Thymus (tissue), 14 donors: ENCODE measurements at places on chromosomes 1 and 21.
A peak's percentile ranks its signal among the peaks of the same experiment; 100 is the strongest.

GRCh38 chr21:26423511-26423910, 149.6 kb downstream of the CYYR1 start:
- DNase-seq = no peak

- no peak for DNase-seq
These were observed 162.5 kb downstream of the APP start for GRCh38 chr21:26007951-26008498.

DNA sequence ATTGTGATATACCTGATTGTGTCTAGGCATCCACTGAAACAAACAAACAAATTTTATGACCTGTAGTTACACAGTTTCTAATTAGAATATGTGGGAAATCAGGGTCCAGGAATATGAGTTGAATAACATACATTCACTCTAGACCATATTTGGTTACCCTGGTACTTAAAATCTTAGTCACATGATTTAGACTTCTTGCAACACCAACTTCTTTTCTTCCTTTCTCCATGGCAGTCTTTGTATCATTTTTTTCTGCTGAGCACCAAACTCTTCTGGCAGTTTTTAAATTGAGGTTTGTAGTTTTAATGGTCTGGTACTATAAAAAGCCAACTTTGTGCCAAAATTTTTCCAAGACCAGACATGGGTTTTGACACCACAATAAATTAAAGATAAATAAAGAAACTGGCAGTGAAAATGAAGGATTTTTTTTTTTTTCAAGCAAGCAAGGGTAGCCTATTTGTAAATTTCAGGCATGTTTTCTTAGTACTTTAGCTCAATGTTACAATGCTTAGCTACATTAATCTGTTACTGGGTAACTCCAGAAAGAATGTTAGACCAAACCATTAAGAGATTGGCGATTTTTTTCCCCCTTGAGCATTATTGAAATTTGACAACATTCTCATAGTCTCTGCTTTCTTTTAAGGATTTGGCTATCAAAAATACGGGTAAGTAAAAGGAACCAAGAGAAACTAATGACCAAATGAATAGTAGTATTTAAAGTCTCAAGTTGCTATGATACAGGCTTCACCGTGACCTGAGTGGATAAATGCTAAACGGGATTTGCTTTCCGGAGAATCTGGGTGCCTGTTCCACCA, 108.5 kb downstream of the NFIA start:
- DNase-seq = no peak

- no peak for DNase-seq
These were observed 146.8 kb downstream of the PAPPA2 start for GRCh38 chr1:176609556-176610408.

GRCh38 chr1:155272466-155273342, 600 bp downstream of the CLK2 start:
- peak; percentile 59 for DNase-seq

GRCh38 chr1:154730986-154731489, 123.1 kb upstream of the ADAR start:
- no peak for DNase-seq

GRCh38 chr1:50047916-50048694, 24.4 kb upstream of the AGBL4 start:
- no peak for DNase-seq

GRCh38 chr1:62384276-62385005, 52.4 kb upstream of the USP1 start:
- DNase-seq = no peak

- no peak for DNase-seq
These were observed 13.9 kb downstream of the LEMD1 start for GRCh38 chr1:205407970-205408369.

DNA sequence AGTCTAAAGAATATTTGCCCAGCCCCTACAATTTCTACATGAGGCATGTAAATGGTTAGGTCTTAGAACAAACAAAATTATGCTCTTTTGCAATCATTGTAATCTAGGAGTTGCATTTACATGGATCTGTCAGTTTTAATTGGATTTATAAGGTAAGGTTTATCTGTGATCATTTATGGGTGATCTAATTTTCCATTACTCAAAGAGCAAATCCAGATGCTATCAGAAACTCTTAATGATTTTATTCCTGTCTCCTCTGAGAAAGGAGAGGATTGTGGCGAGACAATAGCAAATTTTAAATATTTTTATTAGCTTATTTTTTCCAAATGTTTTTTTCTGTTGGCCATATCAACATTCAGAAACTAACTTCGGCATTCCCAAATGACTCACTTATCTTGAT, 14.2 kb upstream of the NEGR1 start:
- peak; percentile 0 for DNase-seq

GRCh38 chr1:25873120-25873519, 2.4 kb downstream of the PAQR7 start:
- no peak for DNase-seq

GRCh38 chr1:57235730-57236510, 187.9 kb downstream of the DAB1 start:
- DNase-seq = no peak

DNA sequence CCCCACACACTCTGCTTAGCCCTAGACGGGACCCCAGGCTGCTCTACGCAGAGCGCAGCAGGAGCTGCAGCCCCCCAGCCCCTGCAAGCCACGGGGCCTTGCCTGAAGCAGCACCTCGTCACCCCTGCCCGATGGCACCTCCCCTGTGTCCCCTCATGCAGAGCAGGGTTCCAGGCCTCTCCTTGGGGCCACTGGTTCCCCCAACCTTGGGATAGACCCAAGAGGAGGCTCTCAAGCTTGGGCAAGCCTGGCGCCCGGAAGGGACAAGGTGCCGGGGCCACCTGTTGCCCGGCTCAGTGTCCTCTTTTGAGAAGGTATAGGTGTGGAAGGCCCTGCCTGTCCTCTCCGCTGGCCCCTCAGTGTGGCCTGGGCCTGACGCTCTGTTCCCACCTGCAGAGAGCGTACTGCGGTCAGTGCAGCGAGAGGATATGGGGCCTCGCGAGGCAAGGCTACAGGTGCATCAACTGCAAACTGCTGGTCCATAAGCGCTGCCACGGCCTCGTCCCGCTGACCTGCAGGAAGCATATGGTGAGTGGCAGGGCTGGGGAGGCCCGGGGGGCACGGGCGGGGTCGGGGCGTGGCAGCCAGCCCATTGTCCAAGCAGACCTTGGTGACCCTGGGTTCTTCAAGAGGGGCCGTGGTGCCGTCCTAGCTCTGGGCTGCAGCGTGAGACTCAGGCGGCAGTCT, 50.6 kb downstream of the FAAP20 start:
- DNase-seq = no peak

DNA sequence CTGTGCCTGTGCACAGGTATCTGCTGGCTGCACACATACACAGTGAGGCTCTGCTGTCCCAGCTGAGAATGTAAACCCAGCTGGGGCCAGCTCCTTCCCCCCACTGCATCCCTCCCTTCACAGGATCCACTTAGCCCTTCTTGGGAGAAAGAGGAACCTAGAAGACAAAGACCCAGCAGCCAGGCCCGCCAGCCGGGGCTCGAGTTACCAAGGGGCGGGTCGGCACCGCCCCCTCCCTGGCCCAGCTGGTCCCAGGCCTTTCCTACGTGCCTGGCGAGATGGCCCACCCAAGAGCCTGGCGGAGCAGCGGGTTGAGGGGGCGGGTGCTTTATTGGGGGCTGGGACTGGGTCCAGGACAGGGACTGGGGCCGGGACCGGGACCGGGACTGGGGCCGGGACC, 2.1 kb downstream of the SH3BGRL3 start:
- no peak for DNase-seq

DNA sequence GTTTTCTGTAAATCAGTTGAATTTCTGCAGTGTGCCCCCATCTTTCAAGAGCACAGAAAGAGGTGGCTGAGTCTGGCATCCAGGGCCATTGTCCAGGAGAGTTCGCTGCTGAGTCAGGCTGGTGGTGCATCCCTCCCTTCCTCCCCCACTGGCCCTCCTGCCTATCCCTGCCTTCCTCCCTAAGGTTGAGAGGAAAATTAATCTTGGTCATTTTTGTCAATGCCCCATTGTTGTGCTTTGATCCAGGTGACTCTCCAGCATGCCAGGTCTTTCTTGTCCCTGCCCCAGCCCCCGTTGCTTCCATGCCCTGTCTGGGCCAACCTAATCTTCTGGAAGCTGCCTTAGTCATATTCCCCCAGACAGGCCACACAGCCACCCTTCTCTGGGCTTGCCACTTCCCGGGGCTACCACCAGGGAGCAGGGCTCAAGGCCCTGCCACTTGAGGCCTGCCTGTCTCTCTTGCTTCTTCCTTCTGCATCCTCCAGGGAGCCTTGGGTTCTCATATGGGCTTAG, 26.6 kb downstream of the PROK1 start:
- no peak for DNase-seq

DNA sequence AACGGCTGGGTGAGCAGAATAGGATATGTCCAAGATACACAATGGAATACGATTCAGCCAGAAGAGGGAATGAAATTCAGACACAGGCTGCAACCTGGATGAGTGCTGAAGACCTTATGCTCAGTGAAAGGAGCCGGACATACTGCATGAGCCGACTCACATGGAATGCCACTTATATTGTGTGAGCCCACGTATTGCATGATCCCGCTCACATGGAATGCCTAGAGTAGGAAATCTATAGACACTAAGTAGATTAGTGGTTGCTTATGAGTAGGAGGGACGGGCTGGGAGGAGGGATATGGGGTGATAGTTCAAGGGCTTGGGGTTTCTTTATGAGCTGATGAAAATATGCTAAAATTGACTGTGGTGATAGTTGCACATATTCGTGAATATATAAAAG, 26.8 kb downstream of the TMPRSS2 start:
- DNase-seq = no peak

GRCh38 chr1:159443066-159443750, 3.7 kb downstream of the OR10J1 start:
- DNase-seq = no peak

GRCh38 chr1:2134266-2134620, 60.3 kb downstream of the FAAP20 start:
- no peak for DNase-seq

GRCh38 chr1:101187297-101187696, 49.5 kb upstream of the S1PR1 start:
- no peak for DNase-seq

- DNase-seq = no peak
These were observed 5.7 kb downstream of the QSOX1 start for GRCh38 chr1:180160357-180160756.

DNA sequence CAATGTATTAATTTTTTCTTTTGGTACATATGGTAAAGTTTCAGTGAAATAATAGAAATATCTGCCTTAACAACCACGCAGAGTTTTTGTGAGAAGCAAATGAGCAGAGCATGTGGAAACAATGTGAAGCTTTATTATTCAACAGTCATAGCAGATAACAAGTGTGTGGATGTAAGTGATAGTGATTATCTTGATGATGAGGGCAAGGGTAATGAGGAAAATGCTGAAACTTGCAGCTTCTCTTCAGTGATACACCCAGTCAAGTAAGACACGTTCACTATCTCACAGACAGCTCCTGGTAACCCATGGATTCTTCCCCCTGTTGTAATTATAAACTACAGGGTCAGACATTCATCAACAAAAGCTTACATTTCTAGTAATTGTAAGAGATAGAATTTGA, 14.6 kb upstream of the OR2L5 start:
- no peak for DNase-seq

DNA sequence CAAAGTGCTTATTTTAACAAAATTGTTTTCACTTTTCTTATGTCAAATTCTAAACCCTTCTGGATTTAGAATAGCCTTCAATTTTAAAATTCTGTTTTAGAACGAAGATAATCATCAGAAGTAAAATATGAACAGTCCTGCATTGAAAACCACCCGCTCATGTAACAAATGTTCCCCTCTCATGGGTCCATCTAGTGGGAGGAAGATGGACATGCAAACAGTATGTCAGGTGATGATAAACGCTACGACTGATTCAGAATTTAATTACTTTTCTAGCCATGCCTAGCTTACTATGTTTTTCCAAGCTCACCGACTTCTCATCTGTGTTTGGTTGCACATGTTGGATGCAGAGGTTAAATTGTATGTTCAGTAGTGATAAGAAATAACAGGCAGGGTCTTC, 23.5 kb downstream of the SOD1 start:
- no peak for DNase-seq
